Osteoblast (primary cell): ENCODE measurements at places on chromosomes 5 and 9.

- peak; percentile 92 for DNase-seq
Observed at GRCh38 chr5:132268769-132269551, 11.5 kb downstream of the PDLIM4 start.

DNA sequence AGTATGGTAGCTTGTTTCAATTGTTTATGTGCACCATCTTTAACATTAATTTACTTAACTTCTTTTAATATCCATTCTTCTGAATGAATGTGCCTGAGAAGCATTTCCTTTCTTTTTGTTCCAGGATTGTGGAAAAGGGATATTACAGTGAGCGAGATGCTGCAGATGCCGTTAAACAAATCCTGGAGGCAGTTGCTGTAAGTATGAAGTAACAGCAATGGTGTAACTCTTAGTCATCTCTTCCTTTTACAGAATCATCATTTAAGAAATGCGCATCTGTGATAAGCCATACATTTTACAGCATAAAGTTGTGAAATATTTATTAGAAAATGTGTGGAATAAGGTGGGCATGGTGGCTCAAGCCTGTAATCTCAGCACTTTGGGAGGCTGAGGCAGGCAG is 117.7 kb downstream of the STARD4 start:
- DNase-seq, result peak; percentile 48

DNA sequence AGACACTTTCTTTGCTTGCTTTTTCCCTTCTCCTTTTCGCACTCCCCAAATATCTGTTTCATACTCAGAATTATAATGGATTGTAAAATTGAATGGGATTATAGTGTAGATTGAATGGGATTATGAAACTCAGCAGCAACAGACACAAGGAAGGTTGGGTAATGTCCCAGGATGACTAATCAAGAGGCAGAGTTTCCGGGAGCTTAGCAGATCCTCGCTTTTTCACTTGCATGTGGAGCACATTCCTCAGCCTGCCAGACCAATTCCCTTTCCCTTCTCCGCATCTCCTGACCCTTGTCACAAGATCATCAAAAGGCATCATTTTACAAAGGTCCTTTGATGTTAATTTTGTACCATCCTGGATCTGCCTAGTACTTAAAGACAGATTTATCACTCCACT is 55.1 kb upstream of the SLC1A1 start:
- no peak for DNase-seq

DNA sequence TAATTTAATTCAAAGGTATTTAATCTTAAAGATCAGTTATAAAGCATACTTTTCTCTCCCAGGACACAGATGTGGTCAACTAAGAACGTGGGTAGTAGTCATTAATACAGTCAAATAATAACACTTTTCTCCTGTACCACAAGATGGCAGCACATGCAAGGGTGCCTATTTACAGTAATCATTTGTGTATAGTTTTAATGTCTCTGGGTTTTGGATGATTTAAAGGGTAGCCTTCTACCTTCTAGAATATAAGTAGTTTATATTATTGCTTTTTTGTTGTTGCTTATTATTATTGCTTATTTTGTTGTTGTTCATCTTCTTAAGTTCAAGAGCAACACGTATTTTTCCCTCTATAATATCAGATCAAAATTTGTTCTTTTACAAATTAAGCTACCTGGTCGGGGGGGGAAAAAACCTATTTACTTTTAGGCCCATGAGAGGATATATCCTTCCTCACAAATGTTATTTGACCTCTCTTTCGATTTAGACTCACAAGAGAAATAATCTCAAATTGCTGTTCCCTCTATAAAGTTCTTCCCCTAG is 59.6 kb upstream of the SLC27A6 start:
- DNase-seq, result no peak

GRCh38 chr9:93431539-93432105 is 19.9 kb upstream of the FAM120A start:
- no peak for DNase-seq

DNA sequence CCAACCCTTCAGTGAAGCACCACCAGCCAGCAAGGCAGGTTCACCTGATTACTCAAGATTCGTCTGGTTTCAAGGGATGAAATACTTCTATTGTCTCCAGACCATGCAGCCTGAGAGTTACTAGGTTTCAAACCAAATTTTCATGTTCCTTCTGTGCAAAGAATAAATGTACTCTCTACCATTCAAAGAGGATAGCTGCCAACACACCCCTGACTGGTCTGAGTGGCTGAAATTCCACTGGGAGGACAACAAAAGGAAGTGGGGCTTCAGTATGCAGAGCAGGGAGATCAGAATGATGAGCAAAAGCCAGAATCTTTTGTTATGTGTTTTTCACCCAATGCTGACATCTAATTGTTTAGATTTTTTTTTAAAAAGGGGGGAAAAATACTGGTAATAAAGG is 356.3 kb downstream of the BNC2 start:
- peak; percentile 23 for DNase-seq
